ENCODE measurements at places on chromosomes 3 and 15.

DNA sequence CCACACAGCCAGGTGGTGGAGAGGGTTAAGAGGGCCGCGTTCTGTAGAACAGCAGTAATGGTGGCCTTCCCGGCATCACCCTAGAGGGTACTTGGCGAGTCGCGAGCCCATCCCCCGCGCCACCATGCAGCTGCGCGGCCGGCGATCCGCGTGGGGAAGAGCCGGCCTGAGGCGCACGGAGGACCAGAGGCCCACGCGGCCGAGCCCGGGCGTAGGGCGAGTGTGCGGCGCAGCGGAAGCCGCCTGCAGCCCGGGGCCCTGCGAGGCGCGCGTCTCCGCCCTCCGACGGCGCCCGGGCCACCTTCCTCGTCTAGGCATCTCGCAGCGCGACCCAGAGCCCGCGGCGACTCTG lies 423 bp downstream of the TKT start:
- no peak for DNase-seq

DNA sequence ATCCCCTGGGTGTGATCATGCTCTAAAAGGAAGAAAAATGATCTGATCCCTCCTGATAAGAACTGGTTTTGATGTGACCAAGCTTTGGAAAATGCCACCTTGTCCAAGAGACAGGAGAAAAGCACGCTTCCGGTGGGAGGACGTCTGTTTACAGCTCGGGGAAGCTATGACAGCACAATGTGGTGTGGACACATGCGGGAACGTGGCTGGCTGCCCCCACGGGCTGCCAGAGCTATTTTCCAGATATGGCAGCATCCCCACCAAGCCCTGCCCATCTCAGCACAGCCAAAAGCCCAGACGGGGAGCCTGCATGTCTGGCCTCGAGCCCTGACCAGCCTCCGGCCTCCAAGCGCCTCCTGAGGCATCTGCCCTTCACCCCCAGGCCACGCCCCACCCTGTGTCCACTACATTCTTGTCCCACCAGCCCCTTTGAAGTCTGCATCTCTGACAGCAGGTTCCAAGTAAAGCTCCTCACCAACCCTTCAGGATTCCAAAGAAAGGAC lies 63.2 kb upstream of the HRH1 start:
- DNase-seq = no peak

GRCh38 chr15:100200287-100200880 lies 141.4 kb downstream of the ADAMTS17 start:
- no peak for DNase-seq

- no peak for DNase-seq
Measured at GRCh38 chr15:83980637-83981036, 254.9 kb upstream of the GOLGA6L4 start.

- no peak for DNase-seq
Measured at GRCh38 chr3:126994661-126995245, 11.8 kb downstream of the PLXNA1 start.

- no peak for DNase-seq
Measured at GRCh38 chr15:23566071-23566554, 639 bp downstream of the MKRN3 start.
